Dermis microvascular lymphatic vessel endothelial cell (primary cell): ENCODE measurements at places on chromosomes 3 and 15.

GRCh38 chr3:191882289-191882688 is 421.3 kb downstream of the PYDC2 start:
- DNase-seq, result no peak

- DNase-seq, result no peak
Measured at GRCh38 chr15:82298520-82298919, 35.9 kb downstream of the SAXO2 start.

DNA sequence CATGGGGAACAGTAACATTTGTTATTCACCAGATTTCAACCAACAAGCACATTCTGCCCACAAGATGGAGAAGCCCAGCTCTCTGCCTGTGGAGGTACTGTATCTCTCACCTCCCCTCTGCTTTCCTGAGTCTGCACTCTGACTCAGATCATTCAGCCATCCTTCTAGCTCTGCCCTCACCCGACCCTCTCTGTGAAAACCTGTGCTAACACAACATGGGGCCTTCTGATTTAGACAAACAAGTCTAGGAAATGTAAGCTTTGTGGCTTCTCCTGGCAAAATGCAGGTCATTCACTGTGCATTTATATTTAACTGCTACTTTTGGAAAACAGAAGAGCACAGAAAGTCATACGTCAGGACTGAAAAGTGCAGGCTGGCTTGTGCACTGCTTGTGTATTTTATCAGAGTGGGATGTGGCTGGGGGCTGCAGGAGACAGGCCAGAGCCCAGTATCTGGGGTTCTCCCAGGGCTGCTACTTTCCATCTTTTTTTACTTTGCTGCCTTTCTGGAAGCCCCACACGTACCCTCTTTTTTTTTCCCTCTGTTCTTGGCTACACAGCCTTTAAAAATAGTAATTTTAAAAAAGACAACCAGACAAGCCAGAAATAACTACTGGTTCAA is 50.8 kb downstream of the SUSD5 start:
- peak; percentile 45 for DNase-seq

DNA sequence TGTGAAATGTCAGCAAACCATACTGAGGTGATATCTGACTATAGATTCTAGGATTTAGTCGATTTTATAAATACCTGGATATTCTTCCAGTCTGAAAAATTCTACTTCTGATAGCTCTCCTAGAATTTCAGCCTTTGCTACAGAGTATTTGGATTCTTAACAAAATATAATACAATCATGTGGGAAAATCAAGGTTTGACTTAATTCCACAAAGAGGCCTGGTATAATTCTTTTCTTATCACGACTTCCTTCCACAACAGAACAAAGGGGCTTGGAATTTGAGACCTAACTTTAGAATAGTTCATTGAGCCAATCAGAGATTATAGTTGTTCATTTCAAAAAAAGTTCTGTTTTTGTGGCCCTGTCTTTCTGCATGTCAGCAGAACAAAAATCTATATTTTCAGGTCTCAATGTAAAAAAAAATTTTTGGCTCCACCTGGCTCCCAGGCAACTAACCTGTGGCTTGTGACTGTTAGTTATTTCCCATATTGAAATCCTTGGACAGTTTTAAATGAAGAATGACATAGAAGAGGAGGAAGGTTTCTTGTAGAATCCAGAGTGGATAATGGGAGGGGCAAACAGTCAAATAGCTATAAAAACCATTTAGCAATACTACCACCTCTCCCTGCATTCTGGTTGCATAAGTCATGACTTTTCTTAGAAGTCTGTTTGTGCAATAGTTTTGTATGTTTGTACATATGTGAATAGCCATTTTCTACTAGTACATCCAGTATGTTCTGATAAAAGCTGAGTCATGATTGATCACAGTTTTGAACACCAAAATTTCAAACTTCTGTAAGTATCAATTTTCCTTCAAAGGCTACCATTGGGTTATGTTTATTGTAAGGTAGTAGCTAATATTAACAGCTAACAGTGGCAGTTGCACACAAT is 4.0 kb downstream of the TM4SF1 start:
- no peak for DNase-seq

- DNase-seq, result no peak
Measured at GRCh38 chr3:108394563-108394962, 98.2 kb downstream of the HHLA2 start.

DNA sequence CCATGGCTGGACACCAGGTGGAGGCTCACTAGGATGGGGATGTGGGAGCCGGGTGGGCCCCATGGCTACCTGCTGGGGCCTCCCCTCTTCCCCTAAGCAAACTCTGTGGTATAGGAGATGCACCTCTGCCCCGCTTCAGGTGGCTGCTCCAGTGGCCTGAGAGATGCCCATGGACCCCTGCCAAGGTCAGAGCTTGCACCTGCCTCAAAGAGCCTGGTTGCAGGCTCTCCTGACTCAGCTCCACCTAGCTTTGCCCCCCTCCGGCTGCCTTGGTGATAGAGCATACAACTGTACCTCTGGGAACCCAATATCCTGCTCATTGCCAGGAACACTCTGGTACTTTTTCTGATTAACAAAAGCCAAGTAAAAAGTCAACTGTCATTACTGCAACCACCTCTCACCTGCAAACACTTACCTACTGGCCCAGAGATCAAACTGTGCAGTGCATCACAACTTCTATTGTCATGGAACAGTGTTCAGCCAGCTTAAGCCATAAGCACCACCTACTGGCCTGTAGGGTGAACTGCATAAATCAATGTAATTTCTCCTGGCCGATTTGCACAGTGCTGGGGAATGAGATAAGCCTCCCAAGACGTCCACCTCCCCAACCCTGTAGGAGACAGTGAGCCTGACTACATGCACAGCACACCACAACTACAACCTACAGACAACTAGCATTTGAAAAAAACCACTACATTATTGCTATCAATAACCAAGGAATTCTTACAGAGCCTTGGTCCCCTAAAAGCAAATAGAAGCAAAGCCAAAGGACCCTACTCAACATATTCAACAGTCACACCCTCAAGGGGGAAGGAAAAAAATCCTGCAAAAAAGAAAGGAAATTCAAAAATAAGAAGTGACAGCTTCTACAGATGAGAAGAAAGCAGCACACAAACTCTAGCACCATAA is 352.4 kb upstream of the ARHGEF26 start:
- DNase-seq, result peak; percentile 71
